CD4-positive, alpha-beta T cell treated with Interleukin-1 beta for 1 hour (primary cell): ENCODE measurements at places on chromosomes 13 and 19.

GRCh38 chr13:58583966-58584365, 952.4 kb downstream of the PCDH17 start:
- DNase-seq = no peak

GRCh38 chr13:110309661-110310524, 2.8 kb downstream of the COL4A2 start:
- no peak for DNase-seq

GRCh38 chr19:2551172-2551863, 75.4 kb downstream of the GADD45B start:
- no peak for DNase-seq

DNA sequence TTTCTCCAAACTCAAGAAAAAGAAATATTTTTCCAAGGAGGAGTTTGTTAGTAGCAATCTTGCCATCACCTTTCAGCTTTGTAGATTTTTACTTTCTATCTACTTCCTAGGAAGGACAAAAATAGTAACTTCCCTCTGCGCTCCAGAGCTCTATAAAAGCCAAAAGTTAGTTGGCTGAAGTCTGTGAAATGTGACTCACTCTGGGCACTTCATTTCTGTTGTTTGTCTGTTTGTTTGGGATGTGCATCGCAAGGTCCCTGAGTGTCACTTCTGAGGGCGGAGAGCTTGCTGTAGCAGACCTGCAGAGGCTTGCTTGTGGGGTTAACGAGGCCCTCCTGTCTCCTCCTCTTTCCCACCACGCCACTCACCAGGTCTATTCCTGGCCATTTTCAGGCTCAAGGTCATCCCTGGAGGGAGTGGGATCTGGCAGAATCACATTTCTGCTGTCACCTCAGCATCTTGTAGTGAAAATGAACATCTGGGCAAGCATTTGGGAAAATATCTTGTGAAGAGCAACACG, 307.6 kb downstream of the GPC6 start:
- no peak for DNase-seq

- DNase-seq = no peak
These were observed 501 bp downstream of the APLP1 start for GRCh38 chr19:35868823-35869326.

DNA sequence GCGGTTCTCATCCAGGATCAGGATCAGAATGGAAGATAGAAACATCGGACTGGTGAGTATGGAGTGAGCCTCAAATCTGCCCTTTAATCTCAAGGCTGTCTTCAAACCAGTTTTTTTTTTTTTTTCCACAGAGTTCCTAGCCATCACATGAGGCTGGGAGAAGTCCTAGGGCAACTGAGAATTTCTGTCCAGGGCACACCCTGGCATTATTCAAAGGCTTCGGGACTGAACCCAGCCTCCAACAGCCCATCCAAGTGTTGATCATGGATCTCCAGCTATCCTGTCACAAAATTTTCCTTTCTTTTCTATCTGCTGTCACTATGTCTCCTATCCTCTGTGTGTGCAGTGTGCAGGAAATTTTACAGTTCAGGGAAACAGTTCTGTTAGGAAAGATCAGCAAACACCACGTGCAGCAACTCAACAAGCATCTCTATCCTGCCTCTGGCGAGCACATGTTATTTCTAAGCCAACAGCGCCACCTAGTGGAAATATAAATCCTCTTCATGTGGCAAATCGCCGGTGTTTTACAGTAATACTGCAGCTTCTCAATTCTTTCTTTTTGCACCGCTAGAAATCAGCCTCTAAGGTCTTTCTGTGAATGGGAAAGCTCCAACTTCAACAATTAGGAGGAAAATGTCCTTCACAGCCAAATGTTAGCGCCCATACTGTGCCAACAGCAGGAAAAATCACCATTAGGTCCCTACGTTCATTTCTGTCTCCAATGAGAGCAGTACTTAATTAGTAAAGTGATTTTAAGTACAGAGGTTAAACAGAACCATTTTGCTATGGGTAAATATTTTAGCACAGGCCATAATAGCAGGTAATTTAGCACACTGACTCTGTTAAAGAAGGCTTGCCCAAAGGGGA, 21.4 kb upstream of the ZNF181 start:
- DNase-seq = peak; percentile 57

DNA sequence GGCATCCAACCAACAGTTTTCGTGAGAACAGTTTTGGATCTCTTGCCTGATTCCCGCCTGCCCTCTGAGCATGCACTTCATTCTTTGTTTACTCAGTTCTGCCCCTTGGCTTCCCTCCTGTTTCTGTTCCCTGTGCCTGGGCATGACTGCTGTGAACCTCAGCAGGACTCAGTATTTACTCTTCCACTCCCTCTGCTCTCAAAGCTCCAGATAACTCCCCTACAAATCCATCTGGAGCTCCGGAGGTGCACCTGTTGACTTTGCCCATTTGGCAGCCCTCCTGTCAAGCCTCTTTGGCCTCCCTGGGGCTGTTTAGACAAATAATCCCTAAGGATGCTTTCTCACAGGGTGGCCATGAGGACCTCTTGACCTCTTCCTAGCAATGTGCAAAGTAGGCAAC, 34.2 kb upstream of the ARGLU1 start:
- no peak for DNase-seq

- no peak for DNase-seq
These were observed 3.0 kb downstream of the KCTD12 start for GRCh38 chr13:76883236-76883635.

DNA sequence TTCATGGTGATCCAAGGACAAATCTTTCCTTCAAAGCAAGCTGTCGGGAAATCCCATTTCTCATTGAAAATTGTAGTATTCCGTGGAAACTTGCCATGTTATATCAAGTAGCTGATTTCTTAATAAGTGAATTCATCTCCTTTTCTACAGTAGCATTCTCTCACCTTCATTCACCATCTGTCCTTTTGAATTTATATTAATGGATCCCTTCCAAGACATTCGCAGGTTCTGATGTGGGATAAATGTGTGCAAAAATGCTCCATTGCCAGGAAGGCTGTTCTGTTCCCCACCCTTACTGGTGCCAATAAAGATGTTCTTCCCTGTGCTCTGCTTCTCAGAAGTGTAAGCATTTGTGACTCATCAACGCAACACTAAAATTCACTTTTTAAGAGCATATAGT, 36.2 kb downstream of the AMER2 start:
- no peak for DNase-seq

- DNase-seq = no peak
These were observed 32.8 kb downstream of the ATP12A start for GRCh38 chr13:24713022-24713421.

DNA sequence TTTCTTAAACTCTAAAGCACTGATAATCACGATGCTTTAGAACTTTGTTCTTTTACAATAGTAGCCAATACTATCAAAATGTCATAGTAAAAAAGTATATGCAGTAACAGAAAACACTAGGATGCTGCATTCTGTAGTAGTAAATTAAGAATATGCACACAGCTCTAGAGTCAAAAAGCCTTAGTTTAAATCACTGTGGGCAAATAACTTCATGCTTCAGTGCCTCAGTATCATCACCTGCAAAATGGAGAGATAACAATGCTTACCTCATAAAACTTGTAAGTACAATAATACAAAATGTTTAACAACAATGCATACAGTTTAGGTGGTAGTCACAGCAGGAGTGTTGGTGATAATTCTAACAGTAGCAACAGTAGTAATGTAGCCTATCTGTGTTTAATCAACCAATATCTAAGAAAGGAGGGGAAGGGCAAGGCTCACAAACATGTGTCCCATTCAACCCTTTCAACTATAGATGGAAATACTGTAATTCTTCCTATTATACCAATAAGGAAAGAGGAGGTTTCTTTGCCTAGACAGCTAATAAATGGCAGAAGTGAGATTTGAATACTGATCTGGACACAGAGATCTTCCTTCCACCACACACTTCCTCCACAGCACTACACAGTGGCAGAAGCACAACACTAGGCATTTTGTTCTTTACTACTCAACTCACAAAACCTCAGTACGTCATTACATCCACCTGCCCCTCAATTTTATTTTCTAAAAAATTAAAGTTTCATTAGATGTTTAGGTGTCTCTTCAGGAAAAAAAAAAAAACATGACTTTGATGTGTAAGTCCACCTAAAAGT, 4.6 kb downstream of the RBM26 start:
- DNase-seq = no peak

DNA sequence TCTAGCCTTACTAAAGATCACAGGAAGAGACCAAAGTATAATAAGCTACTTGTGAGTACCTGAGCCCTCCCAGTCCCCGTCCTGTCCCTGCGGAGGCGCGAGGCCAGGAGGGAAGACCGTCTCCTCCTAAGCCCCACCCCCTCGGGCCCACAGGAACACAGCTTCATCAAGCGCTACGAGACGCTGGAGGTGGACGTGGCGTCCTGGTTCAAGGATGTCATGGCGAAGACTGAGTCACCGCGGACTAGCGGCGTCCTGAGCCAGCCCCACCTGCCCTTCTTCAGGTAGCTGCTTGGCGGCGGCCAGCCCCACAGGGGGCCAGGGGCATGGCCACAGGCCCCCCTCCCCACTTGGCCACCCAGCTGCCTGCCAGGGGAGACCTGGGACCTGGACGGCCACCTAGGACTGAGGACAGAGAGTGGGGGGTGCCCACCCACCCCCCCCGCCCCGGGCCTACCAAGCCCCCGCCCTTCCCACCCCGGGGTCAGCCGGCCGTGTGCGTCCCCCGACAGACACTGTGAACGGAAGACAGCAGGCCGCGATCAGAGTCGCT, 2.4 kb upstream of the TGFBR3L start:
- DNase-seq = no peak

DNA sequence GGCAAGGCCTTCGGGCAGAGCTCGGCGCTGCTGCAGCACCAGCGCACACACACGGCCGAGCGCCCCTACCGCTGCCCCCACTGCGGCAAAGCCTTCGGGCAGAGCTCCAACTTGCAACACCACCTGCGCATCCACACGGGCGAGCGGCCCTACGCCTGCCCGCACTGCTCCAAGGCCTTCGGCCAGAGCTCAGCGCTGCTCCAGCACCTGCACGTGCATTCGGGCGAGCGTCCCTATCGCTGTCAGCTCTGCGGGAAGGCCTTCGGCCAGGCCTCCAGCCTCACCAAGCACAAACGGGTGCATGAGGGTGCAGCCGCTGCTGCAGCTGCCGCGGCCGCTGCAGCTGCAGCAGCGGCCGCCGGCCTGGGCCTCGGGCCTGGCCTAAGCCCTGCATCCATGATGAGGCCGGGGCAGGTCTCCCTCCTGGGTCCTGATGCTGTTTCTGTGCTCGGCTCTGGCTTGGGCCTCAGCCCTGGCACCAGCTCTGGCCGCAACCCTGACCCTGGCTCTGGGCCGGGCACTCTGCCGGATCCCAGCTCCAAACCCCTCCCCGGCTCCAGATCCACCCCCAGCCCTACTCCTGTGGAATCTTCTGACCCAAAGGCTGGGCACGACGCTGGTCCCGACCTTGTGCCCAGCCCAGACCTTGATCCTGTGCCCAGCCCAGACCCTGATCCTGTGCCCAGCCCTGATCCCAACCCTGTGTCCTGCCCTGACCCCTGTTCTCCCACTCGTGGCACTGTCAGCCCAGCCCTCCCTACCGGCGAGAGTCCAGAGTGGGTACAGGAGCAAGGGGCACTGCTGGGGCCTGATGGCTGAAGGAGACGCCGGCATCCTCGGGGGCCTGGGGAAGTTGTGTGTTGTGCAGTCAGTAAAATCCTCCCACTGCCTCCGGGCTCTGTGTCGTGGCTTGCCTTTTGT, 2.0 kb upstream of the MCOLN1 start:
- no peak for DNase-seq

DNA sequence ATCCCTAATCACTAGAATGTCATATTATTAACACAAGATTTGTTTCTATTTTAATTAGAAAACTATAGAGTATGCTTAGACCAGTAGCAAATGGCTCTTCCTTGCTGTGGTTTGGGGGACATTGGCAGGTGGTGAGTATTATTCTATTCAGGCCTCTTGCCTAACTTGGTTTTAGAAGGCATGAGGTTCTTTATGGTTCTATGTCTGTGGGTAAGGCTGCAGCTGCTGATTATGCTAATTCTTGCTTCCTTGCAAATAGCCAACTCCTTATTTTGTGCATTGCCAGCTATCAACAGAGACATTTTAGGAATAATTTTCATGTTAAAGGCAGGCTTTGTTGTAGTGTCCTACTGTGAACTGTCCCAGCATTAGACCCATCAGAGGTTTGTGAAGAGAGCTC, 1344.9 kb downstream of the UQCRFS1 start:
- no peak for DNase-seq

DNA sequence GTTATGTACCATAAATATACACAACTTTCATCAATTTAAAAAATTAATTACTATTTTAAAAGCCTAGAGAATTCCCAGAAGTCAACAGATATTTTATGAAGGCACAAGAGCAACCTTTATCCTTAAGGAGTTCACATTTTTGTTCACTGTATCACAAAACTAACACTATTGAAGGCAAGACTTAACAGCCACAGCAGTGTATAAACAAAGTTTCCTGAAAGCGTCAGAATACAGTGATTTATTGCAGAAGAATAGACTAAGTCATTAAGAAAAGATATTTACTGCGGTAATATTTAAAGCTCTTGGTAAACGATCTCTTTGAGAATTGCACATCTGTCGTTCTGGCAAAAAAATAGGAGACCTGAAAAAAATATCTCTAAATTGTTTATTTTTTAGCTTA, 419.3 kb upstream of the NBEA start:
- no peak for DNase-seq

GRCh38 chr19:1865172-1866010, 2.0 kb upstream of the KLF16 start:
- DNase-seq = no peak

GRCh38 chr19:36876993-36877938, 26.6 kb downstream of the ZNF345 start:
- no peak for DNase-seq

DNA sequence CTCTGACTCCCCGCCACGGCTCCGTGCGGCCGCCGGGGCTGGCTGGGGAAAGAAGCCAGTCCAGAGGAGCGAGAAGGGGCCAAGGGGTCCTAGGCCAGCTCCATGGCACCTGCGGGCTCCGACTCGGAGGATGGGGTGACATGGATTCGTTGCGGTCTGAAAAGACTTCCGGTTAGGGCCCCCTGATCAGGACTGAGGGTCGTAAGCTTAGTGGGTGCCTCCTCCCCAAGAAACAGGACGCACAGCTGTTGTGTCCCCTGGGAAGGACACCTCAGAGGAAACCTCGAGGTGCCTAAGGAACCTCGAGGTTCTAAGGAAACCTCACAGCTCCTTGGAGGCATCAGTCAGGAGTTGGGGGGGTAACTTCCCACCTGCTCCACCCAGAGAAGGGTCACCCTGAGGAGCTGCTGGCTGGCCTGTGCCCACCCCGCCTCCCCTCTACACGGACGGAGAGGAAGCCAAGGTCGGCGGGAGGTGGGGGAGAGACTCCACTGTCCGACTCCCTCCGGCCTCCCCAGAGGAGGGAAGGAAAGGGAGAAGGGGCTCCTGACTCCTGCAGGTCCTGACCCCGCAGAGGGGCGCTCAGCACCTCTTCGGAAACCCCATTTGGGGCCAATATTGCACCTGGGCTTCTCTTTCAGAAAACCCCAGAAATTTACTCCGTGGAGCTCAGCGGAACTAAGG, 855 bp downstream of the ATP12A start:
- DNase-seq = no peak

DNA sequence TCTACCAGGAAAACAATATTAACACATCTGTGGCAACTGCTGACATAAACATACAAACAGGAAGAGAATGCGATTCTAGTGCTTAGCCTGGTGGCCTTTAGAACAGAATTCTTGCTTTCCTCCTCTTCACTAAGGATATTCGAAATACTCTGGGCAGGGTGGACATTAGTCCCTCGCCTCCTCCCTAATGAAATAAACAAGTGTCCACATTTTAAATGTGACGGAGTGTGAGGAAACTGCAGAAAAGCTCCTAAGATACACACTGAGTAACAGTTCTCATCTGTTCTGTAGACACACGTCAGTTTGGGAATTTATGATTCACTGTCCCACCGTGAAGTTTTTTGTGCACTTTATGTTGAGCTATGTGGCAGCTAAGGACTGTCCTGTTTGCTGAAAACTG, 639 bp downstream of the STARD13 start:
- no peak for DNase-seq

- DNase-seq = no peak
These were observed 102.5 kb downstream of the FAM216B start for GRCh38 chr13:42883771-42884467.
